ENCODE measurements at places on chromosomes 16 and 17.
A peak's percentile ranks its signal among the peaks of the same experiment; 100 is the strongest.

- no peak for DNase-seq
These were observed 51.2 kb downstream of the RAI1 start for GRCh38 chr17:17732444-17732843.

GRCh38 chr16:77723108-77723514 lies 797 bp downstream of the NUDT7 start:
- DNase-seq: no peak

DNA sequence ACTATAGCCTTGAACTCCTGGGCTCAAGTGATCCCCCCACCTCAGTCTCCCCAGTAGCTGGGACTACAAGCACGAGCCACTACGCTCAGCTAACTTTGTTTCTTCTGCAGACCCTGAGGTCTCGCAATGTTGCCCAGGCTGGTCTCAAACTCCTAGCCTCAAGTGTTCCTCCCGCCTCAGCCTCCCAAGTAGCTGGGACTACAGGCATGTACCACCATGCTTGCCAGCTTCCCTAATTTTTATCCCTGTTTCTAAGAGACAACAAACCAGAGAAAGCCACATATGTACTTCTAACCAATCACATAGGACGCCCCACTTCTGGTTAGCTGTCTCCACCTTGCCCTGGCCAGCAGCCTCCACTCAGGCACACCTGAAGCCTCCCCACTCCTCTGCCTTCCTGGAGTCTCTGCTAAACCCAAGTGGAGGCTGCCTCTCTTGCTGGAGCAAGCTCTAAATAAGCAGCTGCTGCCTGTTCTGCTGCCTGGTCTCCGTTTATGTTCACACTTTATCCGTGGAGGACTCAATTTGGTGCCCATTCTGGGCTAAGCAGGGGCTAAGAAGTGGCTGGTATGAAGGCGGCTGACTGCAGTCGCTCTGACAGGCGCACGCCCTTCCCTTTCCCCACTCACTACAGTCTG lies 24.7 kb downstream of the NSMCE1 start:
- no peak for DNase-seq

- no peak for DNase-seq
These were observed 12.8 kb upstream of the CLEC18C start for GRCh38 chr16:70160821-70161220.

- DNase-seq: no peak
These were observed 1.9 kb upstream of the RBFOX1 start for GRCh38 chr16:7330709-7331108.

- DNase-seq: peak; percentile 69
These were observed at the start of gene DOK4 for GRCh38 chr16:57485916-57486857. Gene DOK4, minus strand, starts transcription at chr16:57486493. Its CDS starts 6,986 bp downstream, at chr16:57479507.

Data from stimulated activated CD4-positive, alpha-beta T cell treated with anti-CD3 and anti-CD28 coated beads, Interleukin-2, amount 100 ng/mL, for 4 hours (primary cell).